ENCODE measurements at places on chromosomes 3 and 15.

DNA sequence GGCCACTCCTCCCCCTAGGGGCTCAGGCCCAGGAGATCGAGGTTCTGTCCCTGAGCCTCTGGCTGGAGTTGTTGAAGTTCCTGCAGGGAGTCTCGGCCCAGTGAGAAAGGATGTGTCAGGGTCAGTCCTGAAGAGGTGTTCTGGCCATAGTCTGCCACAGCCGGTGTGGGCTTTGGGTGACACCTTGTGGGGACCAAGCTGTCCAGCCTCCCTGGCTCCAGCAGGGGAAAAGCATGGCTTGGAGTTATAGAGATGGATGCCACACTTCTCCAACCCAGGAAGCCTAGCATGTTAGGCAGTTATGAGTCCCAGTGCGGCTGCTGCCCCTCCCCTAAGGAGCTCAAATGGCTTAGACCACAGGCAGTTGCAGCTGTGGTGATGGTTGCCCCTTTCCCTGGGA lies 945.6 kb upstream of the GBE1 start:
- no peak for DNase-seq

DNA sequence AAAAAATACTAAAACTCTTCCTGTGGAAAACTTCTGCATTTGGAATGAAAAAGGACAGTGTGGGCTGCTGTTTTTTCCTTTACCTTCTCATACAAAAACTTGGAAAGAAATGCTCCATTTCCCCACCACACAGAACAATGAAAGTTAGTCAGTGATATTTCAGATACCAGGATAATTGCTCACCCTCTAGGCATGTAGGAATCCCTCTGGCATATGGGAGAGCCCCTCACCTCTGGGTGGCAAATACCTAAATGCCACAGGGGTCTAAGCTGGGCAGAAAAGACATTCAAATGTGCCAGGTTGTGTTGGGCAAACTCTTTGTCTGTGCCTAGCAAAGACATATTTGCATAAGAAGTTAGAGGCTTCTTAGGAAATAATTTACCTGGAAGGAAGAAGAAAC lies 560.3 kb upstream of the NR2F2 start:
- DNase-seq = no peak

- no peak for DNase-seq
These were observed 116.3 kb downstream of the CORO2B start for GRCh38 chr15:68695061-68695595.

GRCh38 chr3:99789011-99789721 lies 28.5 kb upstream of the CMSS1 start:
- peak; percentile 15 for DNase-seq

GRCh38 chr3:195111319-195111705 lies 159.6 kb downstream of the XXYLT1 start:
- no peak for DNase-seq
